WTC11 (cell line): ENCODE measurements at places on chromosomes 7 and 10. TPM values are rescaled to one million over a fixed set of nuclear protein-coding genes. Genes with fewer than 3 reads are reported as not detected.

The UPK3B gene
- total RNA-seq = 1.4 to 3.6 TPM (median 3.2 TPM) in 3 replicates

The NODAL gene
- total RNA-seq = 41.1 to 57.0 TPM (median 41.5 TPM) in 3 replicates

The PRLHR gene
- not detected in 3 replicates for total RNA-seq

The PGAM2 gene
- 2.4 to 5.6 TPM (median 3.9 TPM) in 3 replicates for total RNA-seq

The PKD2L1 gene
- total RNA-seq = 0.09 TPM in 1 of 3 replicates, not detected in the others

The DENND2A gene
- 10.0 to 13.6 TPM (median 12.7 TPM) in 3 replicates for total RNA-seq

DNA sequence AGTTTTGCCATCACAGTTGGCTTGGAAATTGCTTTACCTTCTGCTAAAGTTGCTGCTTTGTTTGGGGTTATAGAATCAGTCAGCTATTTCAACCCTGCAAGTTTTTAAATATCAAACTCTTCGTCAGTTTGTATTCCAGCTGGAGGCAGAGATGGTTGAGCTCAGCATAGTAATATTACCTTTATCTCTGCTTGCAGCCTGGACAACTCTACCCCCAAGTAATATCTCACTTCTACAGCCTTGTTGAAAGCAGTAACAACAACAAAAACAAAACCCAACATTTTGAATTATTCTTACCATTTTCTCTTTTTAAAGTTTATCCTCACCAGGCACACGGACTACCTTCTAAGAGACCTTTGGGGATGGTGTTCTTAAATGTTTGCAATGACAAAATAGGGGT is 239.1 kb upstream of the PHF14 start:
- no peak for DNase-seq

DNA sequence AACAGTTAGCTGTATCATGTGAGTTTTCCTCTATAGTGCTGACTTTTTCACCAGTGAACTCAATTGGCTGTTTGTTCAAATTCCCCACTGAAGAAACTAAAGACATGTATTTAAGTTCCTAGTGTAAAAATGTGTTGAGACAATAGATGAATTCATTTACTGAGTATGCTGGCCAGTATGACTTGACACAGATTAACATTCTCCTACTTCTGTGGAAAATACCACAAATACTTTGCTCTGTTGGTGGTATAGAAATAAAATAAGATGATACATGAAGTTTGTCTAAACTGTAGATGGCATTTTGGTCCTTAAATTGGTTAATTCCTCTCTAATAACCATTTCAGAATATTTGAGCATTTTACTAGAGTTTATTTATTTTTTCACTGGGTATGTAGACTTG is 227.7 kb upstream of the TEX47 start:
- no peak for DNase-seq

- no peak for DNase-seq
Measured at GRCh38 chr7:155234158-155234492, 63.6 kb upstream of the INSIG1 start.

DNA sequence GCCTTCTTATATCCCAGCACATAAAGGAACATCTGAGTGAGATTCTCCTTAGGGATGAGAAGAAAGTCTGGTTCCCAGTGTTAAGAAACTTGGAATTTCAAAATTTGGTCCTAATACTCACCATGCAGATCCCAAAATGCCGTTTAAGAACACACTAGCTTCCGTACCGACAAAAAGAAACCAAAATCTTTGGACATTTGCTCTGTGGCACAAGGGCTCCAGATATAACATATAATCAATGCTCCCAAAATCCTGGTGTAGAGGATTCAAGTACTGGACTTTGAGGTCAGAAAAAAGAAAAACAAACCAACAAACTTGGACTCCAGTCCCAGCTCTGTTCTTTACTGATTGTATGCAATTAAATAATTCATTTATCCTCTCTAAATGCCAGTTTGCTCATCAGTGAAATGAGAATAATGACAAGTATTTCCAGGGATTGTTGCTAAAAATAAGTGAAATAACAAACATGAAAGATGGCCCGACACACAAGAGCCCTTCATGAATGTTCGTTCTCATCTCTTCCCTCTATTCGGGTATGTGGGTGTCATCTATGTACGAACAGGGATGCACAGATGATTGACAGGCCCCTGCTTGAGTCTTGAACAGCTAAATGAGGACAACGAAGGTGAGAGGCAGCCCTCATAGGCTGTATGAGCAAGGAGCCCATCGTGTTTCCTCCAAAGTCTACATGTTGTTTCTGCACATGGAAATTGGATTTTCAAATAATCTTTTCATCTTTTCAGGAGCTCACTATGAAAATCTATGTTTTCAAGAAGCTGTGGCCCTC is 48.6 kb upstream of the NEBL start:
- no peak for DNase-seq

GRCh38 chr7:40793132-40793531 is 658.3 kb downstream of the SUGCT start:
- DNase-seq = no peak

- no peak for DNase-seq
Measured at GRCh38 chr7:46126675-46127300, 205.7 kb upstream of the IGFBP3 start.

DNA sequence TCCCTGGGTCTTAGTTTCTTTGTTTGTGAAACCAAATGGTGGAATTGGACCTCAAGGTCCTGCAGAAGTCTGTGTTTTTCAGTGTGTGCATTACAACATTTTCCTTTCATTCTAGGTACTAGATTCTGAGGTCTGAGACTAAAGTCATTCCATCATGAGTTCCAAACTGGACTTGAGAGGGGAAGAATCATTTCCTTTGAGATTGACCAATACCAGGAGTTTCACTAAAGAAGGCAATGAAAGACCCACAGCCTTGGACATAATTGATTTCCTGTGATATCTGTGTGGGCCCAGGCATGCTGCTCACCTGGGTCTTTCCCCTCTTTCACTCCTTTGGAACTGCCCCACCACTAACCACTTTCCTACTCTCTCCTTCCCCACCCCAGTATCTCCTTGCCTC is 18.2 kb downstream of the TAS2R41 start:
- DNase-seq = no peak

- no peak for DNase-seq
Measured at GRCh38 chr7:29035044-29035740, 77.1 kb upstream of the TRIL start.

- no peak for DNase-seq
Measured at GRCh38 chr10:75838486-75838885, 407.1 kb downstream of the LRMDA start.

DNA sequence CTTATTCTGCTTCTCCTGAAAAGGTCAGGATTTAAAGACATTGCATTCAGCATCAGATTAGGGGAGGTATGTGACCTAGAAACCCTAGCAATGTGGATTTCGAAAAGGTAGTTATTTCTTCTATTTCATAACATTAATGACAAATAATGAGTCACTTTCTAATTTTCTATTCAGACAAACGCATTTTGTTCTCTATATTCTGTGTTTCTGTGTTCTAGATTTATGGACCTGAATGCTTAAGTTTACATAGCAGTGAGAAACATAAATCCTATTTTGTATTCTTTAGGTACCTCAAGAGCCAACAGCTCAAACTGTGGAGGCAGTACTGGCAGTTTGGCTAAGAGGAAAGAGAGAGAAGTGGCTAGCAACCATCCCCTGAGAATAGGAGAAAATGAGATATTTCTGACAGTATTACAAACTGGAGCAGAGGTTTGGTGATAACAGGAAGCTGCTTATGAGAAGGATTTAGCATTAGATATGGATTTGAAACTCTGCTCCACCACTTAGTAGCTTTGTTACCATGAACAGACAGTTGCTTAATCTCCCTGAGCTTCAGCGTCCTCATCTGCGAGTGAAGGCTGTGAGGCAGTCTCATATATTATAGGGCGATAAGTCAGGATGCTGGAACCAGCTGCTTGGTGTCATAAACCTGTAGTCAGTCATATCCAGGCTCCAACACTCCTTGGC is 28.2 kb downstream of the CDK14 start:
- no peak for DNase-seq

DNA sequence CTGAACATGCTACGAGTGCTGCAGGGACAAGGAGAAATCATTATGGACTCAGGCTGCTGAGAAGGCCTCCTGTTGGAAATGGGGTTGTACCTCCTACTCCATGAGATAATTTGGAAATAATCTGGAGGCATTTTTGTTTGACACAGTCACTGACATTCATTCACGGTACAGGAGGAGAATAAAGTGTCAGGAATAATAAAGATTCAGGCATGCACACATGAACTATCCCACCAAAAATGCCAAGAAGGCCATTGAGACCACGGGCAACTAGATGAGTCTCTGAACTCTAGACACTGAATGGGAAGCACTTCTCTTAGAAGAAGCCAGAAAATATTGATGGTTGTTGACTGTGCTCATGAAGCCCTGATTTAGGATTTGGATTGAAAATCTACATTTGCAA is 220.9 kb upstream of the HABP2 start:
- DNase-seq = no peak

DNA sequence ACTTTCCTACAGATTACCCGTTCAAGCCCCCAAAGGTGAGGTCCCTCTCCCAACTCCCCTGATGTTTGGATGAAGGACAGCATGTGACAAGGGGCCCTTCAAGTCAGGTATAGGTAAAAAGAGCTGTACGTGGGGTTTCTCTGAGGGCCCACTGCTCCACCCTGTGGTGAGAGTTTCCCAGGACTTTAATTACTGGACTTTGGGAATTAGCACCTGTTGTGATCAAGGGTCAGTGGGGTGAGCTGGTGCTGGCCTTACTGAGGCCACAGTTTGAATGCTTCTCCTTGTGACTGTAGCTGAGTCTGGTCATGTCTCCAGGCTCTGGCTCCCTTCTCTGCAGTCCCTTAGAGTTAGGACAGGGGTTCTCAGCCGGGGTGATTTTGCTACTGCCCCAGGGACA is 16.8 kb downstream of the UBE2D4 start:
- no peak for DNase-seq

- no peak for DNase-seq
Measured at GRCh38 chr7:8064828-8065227, 96.2 kb downstream of the GLCCI1 start.

- DNase-seq = no peak
Measured at GRCh38 chr10:78309536-78310237, 276.0 kb downstream of the RPS24 start.
